ENCODE measurements at places on chromosomes 7 and 10. TPM values are rescaled to one million over a fixed set of nuclear protein-coding genes. Genes with fewer than 3 reads are reported as not detected.

PON3 gene
- total RNA-seq = not detected

AKR1D1 gene
- not detected for total RNA-seq

ADAMTS14 gene
- not detected for total RNA-seq

SGPL1 gene
- total RNA-seq = 35.5 TPM

ZNF394 gene
- 98.1 TPM for total RNA-seq

GJD4 gene
- total RNA-seq = not detected

KCND2 gene
- not detected for total RNA-seq

BRAF gene
- 48.3 TPM for total RNA-seq

- peak; percentile 77 for DNase-seq
Measured at GRCh38 chr7:91264046-91264923, at the start of gene FZD1. TSS of gene FZD1 (plus strand) at chr7:91264433. CDS start at chr7:91264881, 448 bp downstream.

DNA sequence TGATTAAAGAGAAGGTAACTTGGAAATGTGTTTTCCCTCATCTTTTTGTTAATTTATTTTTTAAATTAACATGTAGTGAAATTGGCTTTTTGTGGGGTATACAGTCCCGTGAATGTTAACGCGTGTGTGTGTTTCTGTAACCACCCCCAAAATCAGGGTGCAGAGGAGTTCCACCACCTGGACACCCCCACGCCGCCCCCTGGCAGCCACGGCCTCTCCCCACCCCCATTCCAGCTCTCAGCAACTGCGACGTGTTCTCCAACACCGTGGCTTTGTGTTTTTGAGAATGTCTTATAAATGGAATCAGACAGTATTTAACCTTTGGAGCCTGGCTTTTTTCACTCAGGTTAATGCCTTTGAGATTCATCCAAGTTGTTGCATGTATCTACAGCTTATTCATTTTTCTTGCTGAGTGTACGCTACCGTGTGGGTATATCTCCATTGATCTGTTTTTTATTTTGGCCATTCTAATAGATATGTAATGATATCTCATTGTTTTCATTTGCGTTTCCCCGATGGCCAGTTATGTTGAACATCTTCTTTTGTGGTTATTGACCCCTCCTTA is 218.8 kb downstream of the EBF3 start:
- no peak for DNase-seq

DNA sequence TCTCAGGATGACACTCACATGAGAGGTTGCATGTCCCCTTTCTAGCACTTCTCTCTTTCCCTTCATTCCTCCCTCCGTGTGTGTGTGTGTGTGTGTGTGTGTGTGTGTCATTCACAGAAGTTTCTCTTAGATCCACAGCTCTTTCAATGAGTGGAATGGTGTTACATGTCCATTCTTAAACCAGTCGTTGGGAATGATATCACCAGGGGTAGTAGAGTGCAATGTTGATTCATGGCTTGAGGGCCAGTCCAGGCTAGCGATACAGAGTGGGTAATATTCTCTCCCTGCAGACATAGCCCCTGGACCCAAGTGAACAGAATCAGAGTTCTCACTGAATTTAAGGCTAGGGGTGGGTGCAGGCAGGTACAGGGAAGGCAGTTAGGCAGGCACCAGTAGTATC is 187.8 kb downstream of the SDK1 start:
- DNase-seq = no peak

DNA sequence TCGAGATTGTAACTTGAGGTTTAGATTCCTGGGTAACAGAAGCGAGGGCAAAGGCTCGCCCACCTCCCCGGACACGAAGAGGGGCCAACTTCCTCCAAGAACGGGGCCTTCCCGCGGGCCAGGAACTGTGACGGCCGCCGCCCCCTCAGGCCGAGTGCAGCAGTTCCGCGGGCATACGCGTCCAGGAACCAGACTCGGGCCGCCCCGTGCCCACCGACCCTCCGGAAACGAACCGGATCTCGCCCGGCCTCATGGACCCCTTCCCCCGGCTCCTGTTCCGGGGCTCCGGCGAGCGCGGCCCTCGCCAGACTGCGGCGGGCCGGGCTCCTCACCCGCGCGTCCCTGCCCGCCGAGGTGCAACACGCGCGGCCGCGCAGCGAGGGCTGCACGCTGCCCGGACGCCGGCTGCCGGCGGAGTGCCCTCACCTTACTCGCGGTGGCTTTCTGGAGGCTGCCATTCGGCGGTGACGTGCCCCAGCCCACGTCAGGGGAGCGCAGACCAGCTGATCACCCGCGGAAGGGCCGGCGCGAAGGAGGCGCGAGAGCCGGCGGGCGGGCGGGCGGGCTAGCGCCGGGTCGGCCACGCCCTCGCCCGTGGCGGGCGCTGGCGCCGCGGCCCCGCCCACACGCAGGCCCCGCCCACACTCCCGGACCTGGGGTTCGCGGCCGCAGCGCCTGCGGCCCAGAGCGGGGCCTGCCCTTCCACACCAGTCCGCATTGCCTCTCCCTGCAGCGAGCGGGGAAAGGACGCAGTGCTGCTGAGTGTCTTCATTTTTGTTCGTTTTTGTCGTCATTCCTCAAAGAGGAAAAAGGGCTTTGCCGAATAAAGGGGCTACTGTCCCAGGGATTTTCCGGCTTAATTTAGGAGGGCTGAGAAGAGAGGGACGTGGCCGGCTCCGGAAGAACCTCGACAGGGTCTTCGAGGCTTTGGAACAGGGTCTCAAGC is at the start of gene XPNPEP1:
TSS of gene XPNPEP1 (minus strand) at position 536 of the 946 bp plus-strand sequence. CDS start at position 458, 78 bp downstream.
- peak; percentile 63 for DNase-seq

GRCh38 chr7:149880638-149881311 is 7.0 kb downstream of the ATP6V0E2 start:
- no peak for DNase-seq

DNA sequence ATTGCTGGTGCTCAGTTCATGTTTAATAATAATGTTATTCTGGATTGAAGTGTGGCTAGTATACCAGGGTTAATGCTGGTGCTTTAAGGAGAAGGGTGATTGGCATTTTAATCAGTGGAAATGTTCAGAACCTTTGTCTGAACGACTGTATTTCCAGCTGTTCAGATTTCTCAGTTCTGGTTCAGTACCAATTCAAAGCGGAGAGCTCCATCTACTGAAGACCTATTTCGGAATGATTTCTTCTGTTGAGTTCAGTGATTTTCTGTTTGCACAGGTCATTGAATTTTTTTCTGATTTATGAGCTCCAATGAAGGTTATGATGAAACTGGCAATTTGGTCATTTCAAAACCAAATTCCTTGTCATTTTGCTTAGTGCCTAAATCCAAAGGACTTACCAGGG is 160.1 kb downstream of the EXOC4 start:
- DNase-seq = no peak

DNA sequence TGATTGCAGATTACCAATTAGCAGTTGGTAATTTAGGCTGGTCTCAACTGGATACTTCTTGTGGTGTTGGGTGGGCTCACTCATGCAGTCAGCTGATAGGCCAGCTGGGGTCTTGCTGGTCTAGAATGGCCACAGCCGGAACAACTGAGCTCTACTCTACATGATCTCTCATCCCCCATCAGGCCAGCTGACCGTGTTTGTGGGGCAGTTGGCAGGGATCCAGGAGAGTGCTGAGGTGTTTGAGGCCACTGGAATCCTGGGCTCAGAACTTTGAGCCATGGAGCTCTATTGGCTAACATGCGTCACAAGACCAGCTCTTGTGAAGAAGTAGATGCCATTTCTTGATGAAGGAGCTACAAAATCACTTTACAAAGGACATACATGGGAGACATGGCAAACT is 242.4 kb downstream of the GFRA1 start:
- no peak for DNase-seq

DNA sequence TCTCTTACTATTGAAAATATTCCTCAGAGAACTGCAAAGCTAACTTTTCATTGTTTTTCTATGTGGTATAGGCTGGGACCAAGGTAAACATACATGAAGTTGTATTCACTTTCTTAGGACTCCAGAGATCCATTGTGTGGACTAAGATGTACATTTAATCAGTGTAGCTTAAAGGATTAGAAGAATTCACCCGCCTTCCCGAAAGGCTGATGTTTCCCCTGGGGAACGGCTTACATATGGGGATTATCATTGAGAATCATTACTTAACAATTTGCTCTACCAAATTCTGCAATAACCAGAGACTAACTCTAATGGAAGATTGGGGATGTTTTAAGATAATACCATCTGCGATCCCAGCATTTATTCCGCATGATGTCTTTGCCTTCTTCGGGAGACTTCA is 257.1 kb upstream of the KIAA1217 start:
- no peak for DNase-seq

DNA sequence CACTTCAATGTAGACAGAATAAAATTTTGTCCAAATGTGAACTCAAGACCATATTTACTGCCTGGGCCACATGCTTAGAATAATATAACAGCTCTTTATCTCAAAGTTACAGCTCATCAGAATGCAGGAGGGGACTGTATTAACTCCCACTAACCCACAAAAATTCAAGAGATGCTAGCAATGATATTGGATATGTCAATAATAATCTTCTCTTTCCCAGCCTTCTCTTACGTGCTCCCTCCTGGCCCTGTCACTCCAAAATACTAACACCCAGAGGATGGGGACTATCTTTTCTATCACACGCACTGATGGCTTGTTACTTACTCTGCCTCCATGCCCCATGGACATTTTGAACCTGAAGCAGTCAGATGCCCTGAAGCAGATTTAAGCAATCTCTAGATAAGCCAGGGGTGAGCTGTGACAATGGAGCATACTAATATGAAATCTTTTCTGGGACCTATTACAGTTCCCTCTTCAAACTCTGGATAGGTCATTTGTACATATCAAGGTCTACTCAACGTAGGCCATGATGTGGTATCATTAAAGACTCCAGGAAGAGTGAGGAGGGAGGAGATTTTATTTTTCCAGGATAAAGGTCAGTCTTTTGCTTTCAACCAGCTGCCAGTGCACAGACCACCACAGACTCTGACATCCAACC is 803.0 kb downstream of the GRM8 start:
- DNase-seq = no peak

DNA sequence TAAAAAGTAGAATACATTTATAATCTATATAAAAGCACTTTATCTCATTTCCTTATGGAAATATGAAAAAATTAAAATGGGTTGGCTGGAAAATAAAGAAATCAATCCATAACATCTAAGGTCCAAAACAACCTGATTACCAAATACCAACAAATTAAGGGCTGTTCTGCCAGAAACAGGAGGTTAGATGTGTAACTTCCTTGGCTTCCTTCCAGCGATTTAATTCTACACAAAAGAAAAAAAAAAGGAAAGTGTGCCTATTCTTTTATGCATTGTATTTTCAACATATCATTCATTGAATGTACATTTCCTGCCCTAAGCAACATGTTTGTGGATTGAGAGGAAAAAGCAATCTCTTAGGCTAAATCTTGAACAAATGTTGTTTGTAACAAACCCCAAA is 36.2 kb upstream of the USP6NL start:
- DNase-seq = no peak

DNA sequence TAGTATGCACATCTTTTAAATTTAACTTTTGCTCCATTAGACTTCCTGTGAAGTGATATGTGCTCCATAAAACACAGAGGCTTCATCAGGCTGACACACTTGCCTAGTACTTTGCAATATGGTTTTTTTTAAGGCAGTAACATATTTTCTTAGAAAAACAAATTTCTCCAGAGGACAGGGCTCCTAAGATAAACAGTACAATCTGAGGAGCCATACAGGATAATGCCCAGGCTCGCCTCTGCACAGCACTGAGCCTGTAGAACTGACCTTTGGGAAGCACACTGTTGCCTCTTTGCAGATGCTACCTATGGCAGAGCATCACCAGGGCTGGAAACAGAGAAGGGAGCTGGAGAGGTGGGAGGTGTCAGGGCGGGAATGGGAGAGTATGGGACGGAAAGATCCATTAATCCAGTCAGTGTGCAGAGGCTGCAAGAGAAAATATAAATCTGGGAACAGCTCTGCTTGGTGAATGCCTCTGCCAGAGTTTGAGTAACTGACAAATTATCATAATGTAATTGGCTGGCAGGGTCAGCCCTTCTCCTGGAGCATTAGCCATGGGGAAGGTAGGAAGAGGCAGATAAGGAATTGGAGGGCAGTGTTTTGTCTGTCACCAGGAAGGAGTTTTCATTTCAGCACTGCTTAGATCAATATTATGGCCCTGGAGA is 132.3 kb downstream of the CREB5 start:
- no peak for DNase-seq

- no peak for DNase-seq
Measured at GRCh38 chr7:41054960-41055661, 647.8 kb downstream of the INHBA start.

- no peak for DNase-seq
Measured at GRCh38 chr10:72893136-72893798, at the start of gene OIT3. TSS of gene OIT3 (plus strand) at chr10:72893739. CDS start at chr10:72893799, 60 bp downstream.

- no peak for DNase-seq
Measured at GRCh38 chr7:35263396-35263795, 9.5 kb upstream of the TBX20 start.
